GM19239 (cell line): ENCODE measurements at places on chromosomes 7 and 10.

GRCh38 chr10:132722394-132723329, 63.3 kb downstream of the NKX6-2 start:
- DNase-seq = no peak

- peak; percentile 14 for DNase-seq
Observed at GRCh38 chr7:130648580-130648979, 20.0 kb downstream of the COPG2 start.

DNA sequence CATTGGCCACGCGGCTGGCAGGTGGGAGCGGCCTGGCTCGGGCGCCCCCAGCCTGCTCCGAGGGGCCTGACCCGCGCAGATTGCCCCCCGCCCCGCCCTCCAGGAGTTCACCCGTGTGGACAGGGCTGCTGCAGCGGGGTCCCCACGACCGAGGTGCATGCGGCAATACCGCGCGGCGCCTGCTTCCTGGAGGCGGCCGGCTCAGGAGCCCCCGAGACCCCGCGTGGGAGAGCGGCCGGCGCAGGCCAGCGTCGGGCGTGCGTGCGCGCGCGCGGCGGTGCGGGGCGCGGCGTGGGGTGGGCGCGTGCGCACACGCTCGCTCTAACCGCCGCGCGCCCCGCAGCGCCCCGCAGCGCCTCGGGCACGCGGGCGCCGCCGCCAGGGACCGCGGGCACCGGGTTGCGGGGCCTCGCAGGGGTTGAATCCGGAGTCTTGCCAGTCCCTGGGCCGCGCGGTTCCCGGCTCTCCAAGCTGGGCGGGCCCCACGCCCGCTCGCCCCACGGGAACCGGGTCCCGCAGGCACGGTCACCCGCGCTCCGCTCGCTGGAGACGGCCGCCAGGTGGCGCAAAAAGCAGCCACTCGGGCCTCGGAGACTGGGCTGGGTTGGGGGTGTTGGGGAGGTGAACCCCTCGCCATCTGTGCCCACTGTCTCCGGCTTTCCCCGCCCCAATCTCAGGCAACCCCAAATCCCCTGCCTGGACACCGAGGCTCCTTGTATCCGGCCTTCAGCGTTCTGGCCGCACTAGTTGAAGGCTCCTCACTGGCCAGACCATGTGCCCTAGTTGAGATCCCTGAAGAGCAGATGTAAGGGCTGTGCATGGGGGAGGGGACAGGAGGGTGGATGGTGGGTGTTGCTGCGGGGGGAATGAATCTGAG, 1.3 kb upstream of the ACHE start:
- DNase-seq = peak; percentile 66

GRCh38 chr7:80589631-80590030, 48.8 kb upstream of the CD36 start:
- DNase-seq = no peak

DNA sequence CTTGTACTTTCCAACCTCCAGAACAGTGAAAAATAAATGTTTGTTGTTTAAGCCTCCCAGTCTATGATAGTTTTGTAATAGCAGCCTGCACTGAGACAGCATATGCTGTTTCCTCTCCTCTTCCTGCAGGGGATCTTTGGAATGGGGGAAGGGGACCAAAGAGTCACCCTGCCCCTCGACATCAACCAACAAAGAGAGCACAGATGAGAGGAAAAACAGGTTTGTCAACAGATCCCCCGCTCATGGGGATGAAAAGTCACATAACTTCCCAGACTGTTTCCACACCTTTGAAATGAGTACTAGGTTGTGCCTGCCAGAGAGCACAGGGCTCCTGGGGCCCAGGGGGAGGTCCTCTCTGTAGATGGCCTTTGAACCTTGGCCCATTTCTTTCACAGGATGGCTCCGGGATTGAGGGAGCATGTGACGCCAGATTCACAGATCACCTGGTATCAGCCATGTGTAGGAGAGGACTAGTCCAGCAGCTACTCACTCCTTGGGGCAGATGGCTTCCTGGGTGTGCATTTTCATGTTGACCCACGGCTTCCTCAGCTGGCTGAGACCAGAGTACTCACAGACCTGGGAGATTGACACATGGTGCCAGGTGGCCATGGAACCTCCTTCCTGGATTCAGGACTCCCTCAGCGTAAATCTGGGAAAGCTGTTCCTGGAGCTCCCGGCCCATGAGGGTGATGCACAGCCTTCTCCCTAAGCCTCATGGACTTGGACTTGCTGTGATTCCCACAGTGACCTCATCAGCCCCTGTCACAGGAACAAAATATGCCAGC, 125.6 kb downstream of the CXCL12 start:
- no peak for DNase-seq

GRCh38 chr10:127196282-127197153, at the start of gene INSYN2A:
Gene INSYN2A, minus strand, starts transcription at chr10:127196591. Its CDS starts 20,196 bp downstream, at chr10:127176395.
- DNase-seq = no peak

DNA sequence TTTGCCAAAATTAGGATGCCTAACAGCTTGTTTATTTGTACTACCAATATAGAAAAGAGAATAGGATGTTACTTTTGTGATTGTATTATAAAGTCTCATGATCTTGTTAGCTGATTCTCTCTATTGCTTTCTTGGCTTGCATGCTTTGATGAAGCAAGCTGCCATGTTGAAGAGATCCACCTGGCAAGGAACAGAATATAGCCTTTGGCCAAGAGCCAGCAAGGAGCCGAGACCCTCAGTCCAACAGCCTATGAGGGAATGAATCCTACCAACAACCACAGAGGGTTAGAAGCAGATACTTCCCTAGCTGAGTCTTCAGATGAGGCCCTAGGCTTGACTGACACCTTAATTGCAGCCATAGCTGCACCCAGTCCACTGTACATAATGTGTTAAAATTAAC, 41.2 kb downstream of the NEUROD6 start:
- no peak for DNase-seq

- DNase-seq = no peak
Observed at GRCh38 chr10:105183536-105183935, 542.4 kb downstream of the SORCS3 start.

DNA sequence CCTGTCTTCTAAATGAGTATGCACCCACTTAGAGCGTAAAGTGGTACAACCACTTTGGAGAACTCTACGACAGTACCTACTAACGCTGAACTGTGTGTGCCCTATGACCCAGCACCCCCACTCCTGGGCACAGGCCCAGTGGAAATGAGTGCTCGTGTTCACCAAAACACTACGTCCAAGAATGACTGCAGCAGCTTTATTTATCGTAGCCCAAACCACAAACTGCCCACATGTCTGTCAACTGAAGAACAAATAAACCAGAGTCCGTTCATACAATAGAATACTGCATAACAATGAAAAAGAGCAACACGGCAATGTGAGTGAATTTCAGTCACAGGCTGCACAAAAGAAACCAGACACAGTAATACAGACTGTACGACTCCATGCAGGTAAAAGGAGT, 35.4 kb downstream of the TLL2 start:
- DNase-seq = no peak

DNA sequence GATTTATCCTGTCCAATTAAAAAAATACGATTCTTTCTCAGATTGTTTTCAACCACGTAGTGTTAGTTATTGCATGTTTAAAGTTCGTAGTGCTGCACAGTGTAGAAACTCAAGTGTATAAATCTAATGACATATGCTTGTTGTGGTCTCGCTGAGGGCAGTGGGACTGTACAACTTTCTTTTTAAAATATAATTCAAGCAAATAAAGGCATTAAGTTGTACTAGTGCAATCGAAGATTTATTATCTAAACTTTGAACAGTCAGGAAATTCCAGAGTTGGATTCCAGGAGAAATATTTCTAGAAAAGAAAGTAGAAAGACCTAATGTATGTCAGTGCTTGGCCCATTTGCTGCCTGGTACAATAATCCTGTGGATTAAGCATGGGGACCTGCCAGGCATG, 124.1 kb upstream of the HPS1 start:
- DNase-seq = no peak

DNA sequence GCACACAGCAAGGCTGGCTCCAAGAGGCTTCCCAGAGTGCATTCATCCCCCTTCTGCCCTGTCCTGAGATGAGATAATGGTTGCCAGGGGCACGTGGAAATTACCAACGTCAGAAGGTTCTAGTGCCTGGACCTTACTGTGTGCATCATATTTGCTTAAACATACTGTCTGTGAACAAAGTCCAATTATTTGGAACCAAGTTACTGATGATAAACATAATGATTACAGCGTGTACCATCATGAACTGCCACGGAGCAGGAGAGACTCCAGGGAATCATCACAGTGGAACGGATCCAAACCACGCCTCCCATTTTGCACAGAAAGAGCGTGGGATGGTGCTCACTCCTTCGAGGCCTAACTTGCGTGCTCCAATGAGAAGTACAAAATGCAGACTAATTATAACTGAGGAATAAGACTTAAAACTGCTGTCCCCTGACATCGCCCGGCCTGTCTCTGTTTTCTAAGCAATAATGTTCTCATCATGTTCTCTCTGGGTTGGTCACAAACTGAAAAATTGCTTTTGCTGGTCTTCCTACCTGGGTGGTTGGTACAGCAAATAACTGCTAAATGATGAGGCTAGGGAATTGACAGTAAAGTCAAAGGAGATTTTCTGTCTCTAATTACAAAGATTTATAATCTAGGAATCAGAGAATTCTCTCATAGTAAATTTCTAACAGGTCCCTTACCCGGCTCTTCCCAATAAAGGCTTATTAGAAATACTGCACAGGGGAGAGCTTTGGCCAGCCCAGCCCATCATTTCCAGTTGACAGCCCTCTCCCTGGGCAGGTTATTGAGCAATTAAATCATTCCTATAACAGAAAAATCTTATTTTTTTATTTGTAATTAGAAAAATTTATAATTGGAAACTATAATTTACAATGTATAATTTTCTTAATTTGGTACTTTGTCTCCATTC, 182.2 kb downstream of the CAMK1D start:
- no peak for DNase-seq

- DNase-seq = no peak
Observed at GRCh38 chr7:82154728-82155127, 288.8 kb downstream of the CACNA2D1 start.

- no peak for DNase-seq
Observed at GRCh38 chr7:26046150-26046549, 105.8 kb upstream of the NFE2L3 start.

DNA sequence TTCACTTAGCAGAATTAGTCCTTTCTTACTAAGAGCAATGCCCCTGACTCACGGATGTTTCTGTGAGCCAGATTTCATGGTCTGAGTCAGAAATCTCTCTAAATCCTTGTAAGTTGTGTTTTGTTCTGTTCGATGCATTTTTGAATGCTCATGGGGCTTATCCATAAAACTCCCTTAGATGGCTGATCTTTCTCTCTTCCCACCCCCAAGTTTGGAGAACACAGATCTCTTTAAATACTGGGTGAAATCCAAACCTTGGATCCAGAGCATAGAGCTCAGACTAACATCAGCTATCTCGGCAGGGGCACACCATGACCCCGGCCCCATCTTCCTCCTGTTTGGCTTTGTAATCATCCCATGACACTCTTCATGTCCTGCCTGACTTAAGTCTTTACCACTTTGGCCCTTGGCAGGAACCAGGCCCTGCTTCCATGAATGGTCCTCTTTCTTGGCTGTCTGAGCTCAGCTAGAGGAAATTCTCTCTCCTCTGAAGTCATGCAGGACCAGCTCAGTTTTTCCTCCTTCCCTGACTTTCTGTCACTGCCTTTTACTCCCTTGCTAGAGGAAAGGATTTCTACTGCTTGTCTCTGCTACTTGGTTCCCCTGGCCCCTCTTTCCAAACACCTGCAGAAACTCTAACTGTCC, 120.4 kb upstream of the RAB11FIP2 start:
- DNase-seq = no peak

DNA sequence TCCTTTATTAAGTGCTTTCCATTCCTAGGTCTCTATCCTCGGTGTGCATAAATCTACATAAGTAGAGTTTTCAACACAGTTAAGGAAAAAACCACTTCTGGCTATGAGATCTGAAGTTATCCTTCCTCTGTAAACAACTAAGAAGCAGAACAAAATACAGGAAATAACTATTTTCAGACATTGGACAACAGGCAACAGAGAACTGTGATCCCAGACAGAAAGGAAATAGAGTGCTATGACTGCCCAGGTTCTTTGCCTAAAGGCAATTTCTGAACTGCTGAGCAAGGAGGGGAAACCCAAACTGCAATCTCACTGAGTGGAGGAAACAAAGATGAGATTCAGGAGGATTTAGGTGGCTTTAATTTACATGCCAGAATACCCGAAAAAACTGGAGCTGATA, 285.4 kb downstream of the SNX13 start:
- DNase-seq = no peak

DNA sequence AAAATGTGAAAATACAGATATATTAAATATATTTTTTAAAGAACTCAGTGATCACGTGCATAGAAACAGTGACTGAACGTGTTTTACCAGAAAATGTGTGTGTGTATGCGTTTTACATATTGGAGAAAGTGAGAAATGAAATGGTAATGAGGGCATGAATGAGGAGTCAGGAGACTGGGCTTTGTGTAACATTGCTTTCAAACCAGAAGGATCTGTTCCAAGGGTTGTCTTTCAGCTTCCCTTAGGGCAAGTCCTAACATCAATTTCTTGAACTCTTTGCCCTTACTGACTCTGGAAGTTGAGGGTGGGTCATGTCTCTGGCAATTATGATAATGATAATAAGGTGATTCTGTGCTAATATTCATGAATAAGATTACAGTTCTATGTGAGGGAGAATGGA, 557.3 kb downstream of the PHTF2 start:
- no peak for DNase-seq

DNA sequence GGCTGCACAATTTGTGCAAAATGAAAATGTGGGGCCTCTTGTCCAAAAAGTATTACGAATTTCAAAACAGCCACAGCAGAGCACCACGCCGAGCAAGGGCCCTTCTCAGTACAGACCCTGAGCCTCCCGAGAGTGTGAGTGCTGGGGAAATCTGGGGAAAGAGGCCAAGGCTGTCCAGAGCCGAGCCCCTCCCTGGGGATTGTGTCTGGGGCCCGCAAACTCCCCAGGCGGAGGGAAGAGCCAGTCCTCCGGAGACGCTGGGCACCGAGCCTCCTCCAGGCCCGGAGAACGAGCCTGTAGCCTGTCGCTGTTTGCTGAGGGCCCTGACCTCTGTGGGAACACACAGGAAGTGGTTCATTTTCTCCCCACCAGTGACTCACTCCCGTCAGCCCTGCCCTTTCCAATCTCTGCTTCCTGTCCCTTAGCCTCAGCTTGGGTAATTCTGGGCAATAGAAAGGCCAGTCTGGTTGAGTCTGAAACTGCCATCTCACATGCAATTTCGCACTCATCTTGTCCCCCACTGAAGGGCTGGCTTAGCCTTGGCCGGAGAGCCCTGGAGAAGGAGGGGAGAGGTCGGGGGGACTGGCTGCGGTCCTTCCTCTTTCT, 19.5 kb upstream of the GNA12 start:
- peak; percentile 74 for DNase-seq
